Stimulated activated CD8-positive, alpha-beta memory T cell treated with anti-CD3 and anti-CD28 coated beads, Interleukin-2, amount 100 ng/mL, for 1 hour (primary cell): ENCODE measurements at places on chromosomes 4 and X.

DNA sequence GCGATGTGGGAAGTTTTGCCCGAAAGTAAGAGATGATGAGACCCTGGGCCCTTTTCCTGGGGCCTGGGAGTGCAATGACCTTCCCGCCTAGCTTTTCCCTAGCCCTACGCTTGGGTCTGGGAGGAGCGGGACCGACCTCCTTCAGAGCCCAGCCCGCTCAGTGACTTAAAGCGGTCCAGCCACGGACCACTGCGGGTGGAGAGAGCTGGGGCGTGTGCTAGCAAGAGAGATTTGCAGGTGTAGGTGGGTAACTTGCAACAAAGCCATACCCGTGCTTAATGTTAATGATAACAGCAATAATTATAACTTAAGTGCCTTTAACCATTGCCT lies 503 bp upstream of the PDE5A start:
- no peak for DNase-seq

- DNase-seq = no peak
Observed at GRCh38 chrX:138709886-138710791, 1.4 kb downstream of the FGF13 start.

- DNase-seq = no peak
Observed at GRCh38 chrX:68307769-68308168, 125.5 kb downstream of the OPHN1 start.

DNA sequence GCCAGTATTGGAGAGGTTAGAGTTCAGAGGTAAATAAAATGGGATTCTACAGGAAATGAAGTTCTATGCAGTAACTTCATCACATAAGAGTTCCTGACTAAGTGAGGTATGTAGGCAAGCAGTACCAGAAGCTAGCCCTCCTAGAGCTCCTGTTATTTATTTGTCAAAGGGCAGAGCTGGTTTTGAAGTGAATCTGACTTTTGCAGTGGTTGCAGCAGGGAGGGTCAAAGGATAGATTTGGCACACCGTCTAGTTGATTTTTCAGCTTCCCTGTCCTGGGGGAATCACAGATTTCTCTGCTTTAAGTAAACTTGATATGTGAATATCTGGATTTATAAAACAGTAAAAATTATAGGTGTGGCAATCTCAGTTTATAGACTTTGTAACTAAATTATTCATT lies 130.7 kb downstream of the IL1RAPL2 start:
- DNase-seq = no peak

DNA sequence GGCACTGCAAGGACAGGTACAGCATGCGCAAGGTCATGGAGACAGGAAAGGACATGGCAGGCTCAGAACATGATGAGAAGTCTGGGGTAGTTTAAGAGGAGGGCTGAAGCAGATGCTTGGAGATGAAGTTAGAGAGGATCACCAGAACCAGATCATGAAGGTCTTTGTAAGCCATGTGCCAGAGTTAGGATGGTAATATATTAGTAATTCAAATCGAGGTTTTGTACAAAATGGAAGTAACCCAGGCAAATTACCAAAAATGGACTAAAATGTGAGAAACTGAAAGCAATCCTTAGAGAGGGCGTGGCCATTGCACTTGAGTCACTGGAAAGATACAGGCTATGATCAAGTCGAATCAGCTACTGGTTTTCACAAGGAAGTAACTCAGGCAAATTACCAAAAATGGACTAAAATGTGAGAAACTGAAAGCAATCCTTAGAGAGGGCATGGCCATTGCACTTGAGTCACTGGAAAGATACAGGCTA lies 13.5 kb downstream of the RXFP1 start:
- no peak for DNase-seq

DNA sequence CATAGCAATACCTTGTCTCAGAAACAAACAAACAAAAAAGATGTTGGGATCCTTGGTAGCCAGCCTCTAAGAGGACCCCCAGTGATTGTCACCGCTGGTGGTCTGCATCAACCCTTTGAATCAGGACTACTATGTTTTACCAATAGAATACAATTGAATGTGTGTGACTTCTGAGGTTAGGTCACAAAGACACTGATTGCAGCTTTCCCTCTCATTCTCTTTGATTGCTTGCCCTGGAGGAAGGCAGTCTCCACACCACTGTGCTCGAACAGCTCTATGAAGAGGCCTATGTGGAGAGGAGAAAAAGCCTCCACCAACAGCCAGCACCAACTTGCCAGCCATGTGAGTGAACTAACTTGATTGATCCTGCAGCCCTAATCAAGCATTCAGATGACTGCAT lies 2.8 kb upstream of the SMIM14 start:
- no peak for DNase-seq

GRCh38 chrX:20461002-20461401 lies 194.3 kb upstream of the RPS6KA3 start:
- no peak for DNase-seq

DNA sequence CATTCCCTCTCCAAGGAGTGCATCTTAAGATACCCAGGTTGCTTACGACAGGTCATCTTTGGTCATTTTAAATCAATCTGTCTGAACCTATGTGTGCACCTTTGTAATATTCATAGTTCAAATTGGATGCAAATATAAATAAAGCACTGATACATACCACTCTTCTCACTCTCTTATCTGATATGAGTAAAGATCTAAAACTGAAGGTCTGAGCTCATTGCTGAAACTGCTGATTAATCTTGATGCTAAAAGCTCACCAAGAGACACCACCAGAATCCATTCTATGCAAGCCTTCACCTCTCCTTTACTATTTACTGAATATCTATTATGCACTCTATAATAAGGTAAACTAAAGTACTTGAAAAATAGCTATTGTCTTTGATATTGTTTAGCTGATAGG lies 16.6 kb downstream of the HSD17B13 start:
- no peak for DNase-seq

- DNase-seq = no peak
Observed at GRCh38 chr4:28177641-28178040, 1317.0 kb downstream of the STIM2 start.

DNA sequence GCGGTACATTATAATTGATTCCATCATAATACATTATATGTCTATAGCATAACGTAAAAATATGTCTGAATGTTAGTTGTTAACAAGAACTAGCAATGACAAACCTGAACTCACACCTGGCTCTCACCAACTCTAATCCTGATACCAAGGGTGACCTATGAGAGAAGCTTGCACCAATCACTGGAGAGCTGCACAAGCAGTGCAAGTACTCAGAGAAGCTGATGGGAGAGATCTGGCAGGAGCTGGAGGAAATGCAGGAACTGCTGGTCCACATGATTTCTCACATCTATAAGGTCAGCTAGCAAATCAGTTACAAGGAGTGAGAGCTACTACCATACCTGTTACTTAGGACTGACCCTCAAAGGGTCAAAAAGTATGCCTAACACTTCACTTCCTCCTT lies 74.8 kb downstream of the RAB28 start:
- no peak for DNase-seq

GRCh38 chrX:12975991-12976558 lies 1.2 kb downstream of the TMSB4X start:
- DNase-seq = no peak

GRCh38 chr4:20259707-20260106 lies 8.0 kb downstream of the SLIT2 start:
- no peak for DNase-seq

GRCh38 chr4:149951152-149951900 lies 126.9 kb upstream of the DCLK2 start:
- no peak for DNase-seq

- no peak for DNase-seq
Observed at GRCh38 chr4:97761445-97762114, 381.7 kb downstream of the STPG2 start.

- DNase-seq = no peak
Observed at GRCh38 chrX:31629195-31629594, 557.4 kb upstream of the FTHL17 start.

DNA sequence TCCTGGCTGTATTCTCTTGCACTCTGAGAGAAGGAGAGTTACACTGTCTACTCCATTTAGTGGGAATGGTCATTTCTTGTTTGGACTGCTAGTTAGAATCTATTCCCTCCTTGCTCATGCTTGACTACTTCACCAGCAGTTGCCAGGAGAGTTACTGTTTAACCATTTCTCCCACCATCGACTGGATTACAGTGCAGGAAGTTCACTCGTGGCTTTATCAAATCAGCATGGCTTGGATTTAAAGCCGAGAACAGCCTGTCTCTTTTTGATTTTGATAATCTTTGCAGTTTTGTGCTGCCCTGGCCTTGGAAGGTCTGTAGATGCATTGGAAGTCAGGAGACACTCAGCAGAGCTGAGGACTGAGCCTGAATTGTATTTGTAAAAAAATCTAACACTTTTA lies 3.2 kb downstream of the GBA3 start:
- DNase-seq = no peak

GRCh38 chr4:12712648-12713339 lies 771.3 kb downstream of the RAB28 start:
- DNase-seq = no peak

GRCh38 chr4:159871141-159871540 lies 768.3 kb downstream of the RAPGEF2 start:
- DNase-seq = no peak

GRCh38 chr4:102640669-102641068 lies 120.1 kb downstream of the MANBA start:
- no peak for DNase-seq

DNA sequence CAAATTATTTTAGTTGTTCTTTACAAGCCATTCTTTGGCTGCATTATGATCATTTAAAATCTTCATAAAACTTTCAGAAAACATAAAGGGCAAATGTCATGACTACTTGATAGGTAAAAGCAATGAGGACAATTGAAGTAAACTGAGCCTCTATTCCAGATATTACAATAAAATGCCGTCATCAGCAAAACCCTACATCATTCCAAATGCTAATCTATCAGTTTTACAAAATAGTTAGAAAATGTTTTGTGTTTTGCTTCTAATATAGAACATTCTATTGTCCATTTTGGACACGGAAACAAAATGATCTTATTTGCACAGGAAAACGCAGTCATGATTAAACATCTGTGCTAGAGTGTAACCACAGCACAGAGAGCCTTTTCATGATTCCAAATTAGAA lies 1330.6 kb upstream of the ADGRL3 start:
- DNase-seq = no peak

- DNase-seq = no peak
Observed at GRCh38 chr4:6560416-6561172, 14.4 kb upstream of the MAN2B2 start.

- no peak for DNase-seq
Observed at GRCh38 chrX:132676561-132677186, 187.8 kb upstream of the MBNL3 start.

DNA sequence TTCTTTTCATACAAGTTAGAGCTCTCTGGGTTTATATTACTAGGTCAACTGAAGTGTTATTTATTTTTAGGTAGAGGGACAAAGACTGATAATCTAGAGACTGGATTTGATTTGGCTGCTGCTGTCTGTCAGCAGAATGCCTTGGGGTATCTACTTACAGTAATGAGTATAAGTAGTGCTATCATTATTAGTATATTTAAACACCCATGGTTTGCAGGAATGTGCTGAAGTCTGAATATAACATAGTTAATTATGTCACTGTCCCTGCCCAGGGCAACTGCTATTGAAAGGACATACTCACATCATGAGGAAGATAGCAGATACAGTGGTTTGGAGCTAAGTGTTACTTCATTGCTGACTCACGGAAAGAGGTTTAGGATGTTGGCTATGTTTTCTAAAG lies 76.2 kb downstream of the PRRG1 start:
- no peak for DNase-seq

DNA sequence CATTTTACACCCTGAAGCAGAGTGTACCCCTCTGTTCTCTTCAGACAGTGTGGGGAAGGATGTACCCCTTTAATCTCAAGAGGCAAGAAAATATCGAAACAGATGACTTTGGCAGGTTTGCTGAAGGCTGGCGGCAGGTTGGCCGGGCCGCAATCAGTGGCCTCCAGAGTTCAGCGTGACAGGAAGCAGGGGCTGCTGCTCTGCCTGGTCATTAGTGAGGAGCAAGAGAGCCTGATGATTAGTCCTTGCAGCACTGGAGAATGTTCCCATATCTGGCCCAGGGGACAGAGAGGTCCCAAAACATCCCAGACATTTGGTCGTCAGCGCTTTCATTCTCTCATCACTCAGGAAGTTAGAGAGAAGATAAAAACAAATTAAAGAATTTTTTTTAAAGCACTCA lies 352.8 kb downstream of the SPRY1 start:
- DNase-seq = no peak

- no peak for DNase-seq
Observed at GRCh38 chrX:71222929-71223328, at the start of gene GJB1. Gene GJB1 (plus strand): TSS chrX:71223224. CDS start chrX:71223708, 484 bp downstream.
